ENCODE measurements at places on chromosomes 7 and 10.

- DNase-seq = no peak
These were observed 354.9 kb downstream of the BMPER start for GRCh38 chr7:34260279-34260678.

DNA sequence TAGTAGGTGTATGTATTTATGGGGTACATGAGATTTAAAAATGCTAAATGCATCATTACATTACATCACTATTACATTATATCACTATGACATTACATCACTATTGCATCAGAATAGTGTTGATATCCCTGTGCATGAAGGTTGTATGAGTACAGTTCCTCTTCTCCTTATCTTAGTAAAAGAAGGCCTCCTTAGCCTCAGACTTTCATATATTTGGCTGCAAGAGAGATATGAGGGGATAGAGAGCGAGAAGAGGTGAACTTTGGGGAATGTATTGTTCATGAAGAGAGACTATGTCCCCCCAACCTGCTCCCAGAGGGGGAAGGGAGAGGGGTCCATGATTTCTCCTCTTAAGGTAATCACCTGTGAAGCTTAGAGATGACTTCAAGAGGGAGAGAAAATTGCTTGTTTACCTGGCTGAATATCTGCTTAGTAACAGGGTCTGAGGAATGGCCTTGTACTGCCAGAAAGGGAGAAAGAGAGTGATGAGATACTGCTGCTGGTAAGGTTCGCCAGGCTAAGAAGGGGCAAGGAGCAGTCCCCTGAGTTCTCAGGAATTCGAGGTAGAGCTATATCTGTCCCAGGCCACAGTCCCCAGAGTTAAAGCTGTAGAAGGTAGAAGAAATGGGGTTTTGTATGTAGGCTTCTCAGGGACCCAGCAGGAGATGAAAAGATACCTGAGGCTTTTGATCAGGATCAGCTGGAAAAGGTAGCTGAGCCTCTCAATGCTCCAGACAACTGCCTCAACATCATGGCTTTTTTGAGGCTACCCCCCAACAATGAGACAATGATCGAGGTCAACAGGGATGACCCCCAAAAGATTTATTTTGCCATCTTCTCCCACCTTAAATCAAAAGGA is 168.4 kb upstream of the WNT16 start:
- no peak for DNase-seq

DNA sequence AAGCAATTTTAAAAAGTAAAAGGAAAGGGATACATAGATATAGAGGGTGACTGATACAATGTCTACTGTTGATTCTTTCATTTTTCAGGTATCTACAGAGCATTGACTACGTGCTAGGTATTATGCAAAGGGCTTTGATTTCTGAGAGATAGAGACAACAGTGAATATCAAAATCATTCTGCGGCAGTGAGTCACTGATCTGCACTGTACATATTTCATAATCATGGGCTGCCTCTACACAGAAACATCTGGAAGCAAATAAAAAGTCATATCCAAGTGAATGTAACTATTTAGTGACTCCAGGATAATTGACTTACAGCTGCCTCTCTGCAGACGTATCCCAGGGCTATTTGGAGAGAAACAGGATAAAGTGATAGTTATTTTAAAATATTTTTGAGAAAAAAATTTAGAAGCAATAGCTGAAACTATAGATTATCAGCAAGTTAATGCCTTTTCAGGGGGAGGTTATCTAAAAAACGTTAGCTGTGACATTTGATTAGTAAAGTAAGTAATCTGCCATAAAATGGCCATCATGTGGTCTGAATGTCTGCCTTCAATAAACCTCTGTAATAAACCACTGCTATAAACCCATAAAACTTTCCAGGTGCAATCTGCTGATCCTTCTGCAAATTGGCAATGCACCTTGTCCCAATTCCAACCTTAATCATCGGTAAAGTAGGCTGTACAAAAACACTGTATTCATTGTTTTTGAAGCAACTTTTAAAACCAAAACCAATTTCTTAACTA is 43.7 kb downstream of the CPXM2 start:
- no peak for DNase-seq

- DNase-seq = no peak
These were observed 737.4 kb downstream of the TNS3 start for GRCh38 chr7:46844486-46844885.

- no peak for DNase-seq
These were observed 32.2 kb upstream of the EXOC6 start for GRCh38 chr10:92816091-92816531.

- no peak for DNase-seq
These were observed 1060.3 kb upstream of the CELF2 start for GRCh38 chr10:9957351-9957750.

- no peak for DNase-seq
These were observed 48.6 kb downstream of the CUL1 start for GRCh38 chr7:148747274-148747673.

- no peak for DNase-seq
These were observed 277.4 kb downstream of the PARD3 start for GRCh38 chr10:34537629-34538231.

GRCh38 chr10:129192344-129193128 is 274.5 kb upstream of the MGMT start:
- no peak for DNase-seq

GRCh38 chr7:136030867-136031318 is 53.7 kb upstream of the MTPN start:
- DNase-seq = no peak

GRCh38 chr10:98316170-98316569 is 48.2 kb upstream of the LOXL4 start:
- no peak for DNase-seq

DNA sequence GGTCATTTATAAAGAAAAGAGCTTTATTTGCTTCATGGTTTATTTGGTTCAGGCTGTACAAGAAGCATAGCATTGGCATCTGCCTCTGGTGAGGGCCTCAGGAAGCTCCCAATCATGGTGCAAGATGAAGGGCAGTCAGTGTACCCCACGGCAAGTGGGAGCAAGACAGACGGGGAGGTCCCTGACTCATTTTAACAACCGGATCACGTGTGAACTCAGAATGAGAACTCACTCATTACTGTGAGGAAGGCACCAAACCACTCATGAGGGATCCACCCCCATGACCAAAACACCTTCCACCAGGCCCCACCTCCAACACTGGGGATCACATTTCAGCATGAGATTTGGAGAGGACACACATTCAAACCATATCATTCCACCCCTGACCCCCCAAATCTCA is 15.7 kb upstream of the CRYGN start:
- DNase-seq = no peak

GRCh38 chr7:42726066-42726785 is 185.6 kb downstream of the C7orf25 start:
- DNase-seq = no peak

DNA sequence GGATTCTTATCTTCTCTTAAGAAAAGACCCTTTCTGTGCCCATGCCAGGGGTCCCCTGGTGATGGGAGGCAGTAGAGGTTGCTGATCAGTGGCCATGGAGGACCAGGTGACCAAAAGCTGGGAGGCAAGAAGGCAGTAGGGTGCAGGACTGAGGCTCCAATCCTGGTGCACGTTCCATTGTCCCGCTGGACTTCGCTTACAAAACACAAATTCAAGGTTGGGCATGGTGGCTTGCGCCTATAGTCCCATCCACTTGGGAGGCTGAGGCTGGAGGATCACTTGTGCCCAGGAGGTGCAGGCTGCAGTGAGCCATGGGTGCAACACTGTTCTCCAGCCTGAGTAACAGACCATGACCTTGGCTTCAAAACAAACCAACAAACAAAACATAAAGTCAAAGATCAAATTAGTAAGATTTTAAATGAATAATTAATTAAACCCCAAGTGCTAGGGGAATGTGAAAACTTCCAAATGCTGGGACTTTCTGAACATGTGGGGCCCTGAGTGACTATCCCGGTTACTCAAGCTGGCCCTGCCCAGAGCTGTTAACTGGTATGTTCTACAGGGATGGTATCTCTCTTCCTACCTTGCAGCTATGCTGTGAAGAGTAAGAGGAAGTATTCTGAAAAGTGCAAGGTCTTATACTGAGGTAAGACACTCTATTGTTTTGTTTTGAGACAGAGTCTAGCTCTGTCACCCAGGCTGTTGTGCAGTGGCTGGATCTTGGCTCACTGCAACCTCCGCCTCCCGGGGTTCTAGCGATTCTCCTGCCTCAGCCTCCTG is 97.6 kb downstream of the LYZL2 start:
- no peak for DNase-seq

- no peak for DNase-seq
These were observed 235.2 kb downstream of the TCERG1L start for GRCh38 chr10:131076356-131076755.

DNA sequence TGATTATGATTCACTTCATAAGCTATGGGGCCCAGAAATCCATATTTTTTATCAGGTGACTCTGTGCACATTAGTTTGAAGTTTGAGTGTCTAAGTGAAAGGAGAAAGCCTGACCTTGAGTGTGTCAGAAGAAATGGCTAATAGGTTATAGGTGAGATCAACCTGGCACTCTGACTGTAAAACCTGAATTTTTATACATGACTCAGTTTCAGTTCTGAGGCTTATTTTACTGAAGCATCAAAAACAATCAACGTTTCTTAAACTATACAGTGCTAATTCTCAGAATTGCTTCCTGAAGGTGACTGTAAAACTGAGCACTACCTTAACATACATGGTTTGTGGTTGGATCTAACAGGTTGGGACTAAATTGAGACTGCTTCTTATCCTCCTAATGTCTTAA is 159.4 kb upstream of the AHR start:
- no peak for DNase-seq

GRCh38 chr10:124535731-124536495 is 74.3 kb downstream of the LHPP start:
- DNase-seq = no peak

GRCh38 chr7:19919261-19920095 is 146.1 kb upstream of the TMEM196 start:
- DNase-seq = no peak

DNA sequence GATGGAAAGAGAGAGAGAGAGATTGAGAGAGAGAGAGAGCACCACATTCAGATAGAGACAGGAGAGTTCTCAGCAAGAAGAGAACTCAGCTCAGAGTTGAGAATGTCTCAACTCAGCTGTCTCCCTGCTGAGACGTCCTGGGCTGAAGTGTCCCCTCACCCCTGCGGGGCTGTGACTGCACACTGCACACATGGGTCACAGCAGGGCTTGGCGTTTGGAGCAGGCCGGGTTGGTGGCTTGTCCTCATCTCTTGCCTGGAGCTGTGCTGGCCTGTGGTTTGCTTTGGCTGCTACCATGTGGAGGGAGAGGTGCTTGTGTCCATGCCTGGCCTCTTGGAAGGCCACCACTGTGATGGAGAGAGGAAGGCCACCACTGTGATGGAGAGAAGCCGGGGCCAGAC is 167.9 kb downstream of the RNF216 start:
- no peak for DNase-seq

- no peak for DNase-seq
These were observed 28.7 kb downstream of the NUP42 start for GRCh38 chr7:23210506-23210905.

- no peak for DNase-seq
These were observed 103.0 kb upstream of the KLF6 start for GRCh38 chr10:3887885-3888476.

GRCh38 chr10:103481974-103482531 is 3.0 kb upstream of the CALHM3 start:
- DNase-seq = peak; percentile 34

All from LNCaP clone FGC (cell line).